ENCODE measurements at places on chromosomes 1 and 21. TPM values are rescaled to one million over a fixed set of nuclear protein-coding genes. Genes with fewer than 3 reads are reported as not detected.

DNA sequence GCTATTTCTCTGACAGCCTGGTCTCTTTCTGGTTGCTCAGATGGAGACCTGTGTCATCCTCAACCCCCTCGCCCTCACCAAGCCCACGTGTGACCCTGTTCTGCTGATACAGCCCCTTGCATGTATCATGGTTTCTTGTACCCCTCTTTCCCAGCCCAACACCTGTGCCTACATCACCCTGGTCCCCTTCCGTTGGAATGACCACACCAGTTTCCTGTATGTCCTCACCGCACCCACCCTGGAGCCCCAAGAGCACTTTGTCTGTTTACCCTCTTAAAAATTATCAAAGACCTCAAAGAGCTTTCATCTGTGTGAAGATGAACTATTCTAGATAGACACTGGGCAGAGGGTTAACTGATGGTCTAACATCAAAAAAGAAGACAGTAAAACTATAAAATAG lies 179.5 kb downstream of the GALNT2 start:
- H3K4me3 ChIP-seq = no peak overlapping the region
- no peak for DNase-seq
- H3K4me1 ChIP-seq = peaks cover 57% of the 10 kb centered on the region
- peaks cover 72% of the 10 kb centered on the region for H3K36me3 ChIP-seq
- H3K27ac ChIP-seq = no peak overlapping the region

DNA sequence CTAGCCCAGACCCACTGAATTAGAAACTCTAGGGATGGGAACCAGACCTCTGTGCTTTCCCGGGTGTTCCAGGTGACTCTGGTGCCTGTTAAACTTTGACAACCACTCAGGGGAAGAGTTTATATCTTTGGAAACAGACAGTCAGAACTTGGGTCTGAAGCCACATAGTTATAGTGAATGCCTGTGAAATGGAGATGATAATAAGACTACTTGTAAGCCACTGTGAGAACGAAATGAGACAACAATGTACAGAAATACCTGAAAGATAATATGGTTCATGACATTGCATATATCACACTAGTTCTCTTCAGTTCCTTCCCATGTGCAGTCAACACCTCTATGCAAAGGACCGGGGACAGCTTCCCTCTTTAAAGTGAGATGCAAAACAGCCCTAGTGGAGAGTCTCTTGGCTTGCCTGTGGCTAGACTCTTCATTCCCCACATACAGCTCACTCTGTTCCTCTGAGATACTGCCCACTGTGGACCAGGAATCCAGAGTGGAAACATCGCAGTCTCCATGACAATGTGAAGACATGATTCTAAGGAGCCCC lies 287.5 kb downstream of the ASTN1 start:
- no peak overlapping the region for H3K27ac ChIP-seq
- H3K4me1 ChIP-seq = no peaks in the 10 kb centered on the region
- no peak for DNase-seq
- no peak overlapping the region for H3K4me3 ChIP-seq
- no peaks in the 10 kb centered on the region for H3K36me3 ChIP-seq

DNA sequence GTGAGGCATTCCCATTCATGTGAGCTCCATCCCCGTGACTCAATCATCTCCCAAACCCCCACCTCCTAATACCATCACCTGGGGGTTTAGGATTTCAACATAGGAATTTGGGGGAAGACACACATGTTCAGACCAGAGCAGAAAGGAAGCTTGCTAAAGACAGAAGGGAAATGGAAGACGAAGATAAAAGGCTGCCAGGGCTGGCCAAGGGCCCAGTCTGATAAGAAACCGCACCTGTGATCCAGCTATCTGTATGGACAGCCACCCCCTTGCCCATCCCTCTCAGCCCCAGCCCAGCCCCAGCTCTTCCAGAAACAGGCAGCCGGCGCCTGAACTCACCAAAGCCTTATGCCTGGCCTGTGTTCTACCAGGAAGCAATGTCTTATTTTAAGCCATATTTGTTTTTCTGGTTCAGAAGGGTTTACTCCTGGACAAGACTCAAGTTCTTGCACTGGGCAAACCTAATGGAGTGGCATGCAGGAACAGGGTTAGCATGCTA lies 198.4 kb upstream of the VAMP3 start:
- no peak overlapping the region for H3K4me3 ChIP-seq
- H3K27me3 ChIP-seq = no peaks in the 10 kb centered on the region
- no peak for DNase-seq
- no peaks in the 10 kb centered on the region for H3K4me1 ChIP-seq
- no peak overlapping the region for H3K27ac ChIP-seq
- H3K36me3 ChIP-seq = no peaks in the 10 kb centered on the region

DNA sequence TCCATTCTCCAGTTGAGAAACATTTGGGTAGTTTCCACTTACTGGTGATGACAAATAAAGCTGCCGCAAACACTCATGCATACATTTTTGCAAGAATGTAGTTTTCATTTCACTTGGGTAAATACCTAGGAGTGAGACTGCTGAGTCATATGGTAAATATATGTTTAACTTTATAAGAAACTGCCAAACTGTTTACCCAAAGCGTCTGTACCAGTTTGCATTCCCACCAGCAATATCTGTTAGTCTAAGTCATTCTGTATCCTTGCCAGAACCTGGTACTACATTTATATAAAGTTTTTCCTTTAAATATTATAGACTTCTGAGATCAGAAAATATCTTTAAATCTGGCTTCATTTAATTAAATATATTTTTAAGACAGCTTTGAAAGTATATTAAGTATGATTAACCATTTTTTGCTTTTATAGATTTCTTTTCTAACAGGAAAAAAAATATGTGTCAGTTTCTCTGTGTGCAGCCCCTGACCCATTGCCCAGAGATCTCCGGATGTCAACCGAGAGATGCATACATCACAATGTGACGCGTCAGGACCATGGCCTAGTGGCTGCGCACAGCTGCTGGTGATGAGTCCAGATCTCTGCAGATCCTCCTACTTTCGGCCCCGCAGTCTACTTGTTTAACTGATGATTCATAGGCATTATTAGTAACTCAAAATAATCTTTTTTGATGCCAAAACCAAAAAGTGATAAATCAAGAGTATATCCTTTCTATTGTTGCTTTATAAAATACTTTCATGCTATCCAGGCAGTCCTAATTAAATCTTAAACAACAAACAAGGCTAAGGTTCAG lies 227.1 kb upstream of the MAP1LC3C start:
- H3K27ac ChIP-seq = no peak overlapping the region
- DNase-seq = no peak
- H3K27me3 ChIP-seq = no peaks in the 10 kb centered on the region
- H3K4me1 ChIP-seq = no peaks in the 10 kb centered on the region
- no peak overlapping the region for H3K4me3 ChIP-seq

GRCh38 chr1:66334318-66334717 lies 199.6 kb upstream of the SGIP1 start:
- H3K27ac ChIP-seq = peak overlapping the region; percentile 38
- H3K36me3 ChIP-seq = no peaks in the 10 kb centered on the region
- DNase-seq = no peak
- peaks cover 15% of the 10 kb centered on the region for H3K4me1 ChIP-seq
- peak overlapping the region; percentile 49 for H3K4me3 ChIP-seq

DNA sequence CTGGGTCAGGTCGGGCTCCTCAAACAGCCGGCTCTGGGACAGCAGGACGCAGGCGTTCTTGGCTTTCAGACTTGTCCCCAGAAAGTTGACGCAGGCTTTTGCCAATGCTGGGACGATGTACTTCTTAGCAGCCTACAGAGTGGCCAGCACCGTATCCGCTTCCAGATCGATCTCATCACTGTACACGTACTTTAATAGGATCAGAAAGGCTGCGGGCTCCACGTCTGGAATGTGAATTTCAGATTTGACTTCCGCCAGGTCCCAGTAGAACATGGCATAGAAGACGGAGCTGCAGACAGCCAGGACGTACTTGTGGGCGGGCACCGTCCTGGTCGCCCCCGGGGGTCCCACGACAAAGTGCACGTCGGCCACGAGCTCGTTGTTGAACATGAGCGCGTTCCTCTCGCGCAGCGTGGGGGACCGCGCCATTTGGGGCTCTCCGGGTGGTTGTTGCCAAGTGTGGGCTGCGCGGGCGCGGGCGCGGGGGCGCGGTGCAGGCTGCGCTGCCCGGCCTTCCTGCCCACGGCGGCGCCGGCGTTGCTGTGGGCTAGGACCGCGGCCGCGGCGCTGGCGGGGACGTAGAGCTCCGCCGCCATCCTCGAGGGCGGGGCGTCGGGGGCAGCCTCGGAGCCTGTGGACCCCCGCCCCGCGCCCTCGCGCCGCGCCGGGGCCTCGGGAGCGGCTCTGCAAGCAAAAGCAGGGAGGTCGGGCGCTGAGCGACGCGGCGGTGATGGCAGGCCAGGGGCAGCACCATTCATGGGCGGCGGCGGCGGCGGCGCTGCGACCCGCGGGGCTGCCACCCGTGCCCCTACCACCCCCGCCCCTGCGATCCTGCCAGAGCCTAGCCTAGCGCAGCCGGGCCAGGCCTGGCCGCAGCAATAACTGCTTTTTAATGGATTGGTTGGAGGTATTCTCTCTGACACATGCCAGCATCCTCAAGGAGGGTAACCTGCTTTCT lies 10.6 kb downstream of the CNR2 start:
- H3K4me3 ChIP-seq = peak overlapping the region; percentile 6
- H3K4me1 ChIP-seq = no peaks in the 10 kb centered on the region
- H3K27ac ChIP-seq = no peak overlapping the region

DNA sequence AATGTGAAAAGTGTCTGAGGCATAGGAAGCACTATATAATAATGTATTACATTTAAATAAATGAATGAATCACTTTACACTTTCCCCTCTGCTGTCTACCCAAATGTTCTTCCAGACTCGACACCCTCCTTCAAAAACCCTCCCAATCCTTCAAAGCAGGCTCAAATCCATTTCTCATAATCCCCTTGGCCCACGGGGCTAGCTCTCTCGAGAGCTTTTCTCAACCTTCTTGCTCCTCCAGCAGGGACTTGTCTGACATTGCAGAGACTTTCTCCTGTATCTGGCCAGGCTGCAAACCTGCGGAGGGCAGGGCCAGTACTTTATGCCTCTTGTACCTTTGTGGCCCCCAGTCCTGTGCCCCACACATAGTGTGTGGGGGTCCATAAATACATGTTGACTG lies 14.1 kb upstream of the CNTN2 start:
- DNase-seq = no peak
- H3K27me3 ChIP-seq = peaks cover 35% of the 10 kb centered on the region
- H3K36me3 ChIP-seq = no peaks in the 10 kb centered on the region
- H3K4me3 ChIP-seq = no peak overlapping the region
- H3K27ac ChIP-seq = no peak overlapping the region
- no peaks in the 10 kb centered on the region for H3K4me1 ChIP-seq

- H3K27ac ChIP-seq = no peak overlapping the region
- H3K4me3 ChIP-seq = no peak overlapping the region
- no peaks in the 10 kb centered on the region for H3K27me3 ChIP-seq
- H3K4me1 ChIP-seq = no peaks in the 10 kb centered on the region
- H3K36me3 ChIP-seq = no peaks in the 10 kb centered on the region
Measured at GRCh38 chr1:150798525-150798924, 9.5 kb downstream of the CTSK start.

Gene FCMR
- polyA plus RNA-seq = 59.0 TPM
